ENCODE measurements at places on chromosomes 2 and 18. TPM values are rescaled to one million over a fixed set of nuclear protein-coding genes. Genes with fewer than 3 reads are reported as not detected.

Gene CENPA
- total RNA-seq, result 0.66 TPM

Gene NPPC
- total RNA-seq, result not detected

Gene SOCS6
- total RNA-seq, result 18.2 TPM

Gene CDH20
- total RNA-seq, result 5.1 TPM

Gene NEB
- total RNA-seq, result 1.5 TPM

Gene ALLC
- not detected for total RNA-seq

Gene SAP130
- total RNA-seq, result 7.3 TPM

Gene RUFY4
- not detected for total RNA-seq

Gene UNC80
- not detected for total RNA-seq

Gene HMSD
- total RNA-seq, result not detected

Gene EML4
- 38.0 TPM for total RNA-seq

Gene GPR39
- total RNA-seq, result 1.5 TPM

Gene STON1
- total RNA-seq, result 36.2 TPM

Gene TRIM54
- total RNA-seq, result not detected

Gene MFF
- 103 TPM for total RNA-seq

Gene CHRND
- total RNA-seq, result not detected

Gene CYTIP
- total RNA-seq, result 6.4 TPM

Gene FAM161A
- 3.5 TPM for total RNA-seq

Gene GPAT2
- total RNA-seq, result 7.0 TPM

Gene POTEC
- total RNA-seq, result not detected

Gene DCDC2C
- not detected for total RNA-seq

Gene CD8B2
- total RNA-seq, result not detected

Gene TPRKB
- 21.6 TPM for total RNA-seq

Gene C2orf72
- 0.49 TPM for total RNA-seq

Gene RAMP1
- total RNA-seq, result 5.6 TPM

Gene MYO5B
- total RNA-seq, result 1.3 TPM

All from subcutaneous adipose tissue (tissue), 4 donors.